Right atrium auricular region (tissue), 2 donors: ENCODE measurements at places on chromosomes 5 and 9. TPM values are rescaled to one million over a fixed set of nuclear protein-coding genes. Genes with fewer than 3 reads are reported as not detected.
A peak's percentile ranks its signal among the peaks of the same experiment; 100 is the strongest.

GRCh38 chr9:94666364-94667099, 27.2 kb upstream of the FBP1 start:
- DNase-seq, result no peak

DNA sequence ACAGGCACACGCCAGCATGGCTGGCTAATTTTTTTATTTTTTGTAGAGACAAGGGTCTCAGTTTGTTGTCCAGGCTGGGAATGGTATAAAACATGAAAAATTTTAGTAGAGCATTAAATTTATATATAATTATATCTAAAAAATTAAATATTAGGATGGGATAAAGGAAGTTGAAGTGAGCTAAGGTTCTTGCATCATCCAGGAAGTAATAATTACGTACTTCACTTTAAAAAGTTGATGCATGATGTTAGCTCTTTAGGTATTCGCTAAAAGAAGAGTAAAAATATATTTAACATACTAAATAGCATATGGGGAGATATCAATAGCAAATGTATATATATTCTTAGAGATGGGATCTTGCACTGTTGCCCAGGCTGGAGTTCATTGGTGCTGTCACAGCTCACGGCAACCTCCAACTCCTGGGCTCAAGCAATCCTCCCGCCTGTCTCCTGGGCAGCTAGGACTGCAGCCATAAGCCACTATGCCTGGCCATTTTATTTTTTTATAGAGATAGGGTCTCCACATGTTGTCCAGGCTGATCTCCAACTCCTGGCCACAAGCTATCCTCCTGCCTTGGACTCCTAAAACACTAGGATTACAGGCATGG, 12.3 kb downstream of the DCAF10 start:
- no peak for DNase-seq

DNA sequence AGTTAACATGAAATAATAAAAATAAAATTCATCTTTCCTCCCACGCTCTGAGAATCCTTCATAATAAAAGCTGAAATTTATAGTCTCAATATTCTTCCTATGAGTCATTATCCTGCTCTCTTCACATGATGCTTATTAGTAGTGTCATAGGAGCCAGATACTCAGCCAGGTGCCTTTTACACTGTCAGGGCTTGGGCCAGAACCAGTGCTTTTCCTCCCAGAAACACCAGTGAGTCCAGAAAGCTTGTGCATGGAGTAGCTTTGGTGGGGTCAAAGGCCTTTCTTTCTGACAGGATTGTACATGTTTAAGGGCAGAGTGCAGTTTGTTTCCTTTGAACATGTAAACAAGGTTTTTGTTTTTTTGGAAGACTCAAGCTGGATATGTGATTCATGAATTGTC, 6.8 kb downstream of the LSM11 start:
- DNase-seq, result no peak

Gene HMMR
- 0.43 TPM for total RNA-seq

Gene MPDZ
- total RNA-seq, result 61.5 TPM

Gene ADRB2
- total RNA-seq, result 7.7 TPM

Gene NUTM2F
- not detected for total RNA-seq

Gene THBS4
- 91.5 TPM for total RNA-seq

DNA sequence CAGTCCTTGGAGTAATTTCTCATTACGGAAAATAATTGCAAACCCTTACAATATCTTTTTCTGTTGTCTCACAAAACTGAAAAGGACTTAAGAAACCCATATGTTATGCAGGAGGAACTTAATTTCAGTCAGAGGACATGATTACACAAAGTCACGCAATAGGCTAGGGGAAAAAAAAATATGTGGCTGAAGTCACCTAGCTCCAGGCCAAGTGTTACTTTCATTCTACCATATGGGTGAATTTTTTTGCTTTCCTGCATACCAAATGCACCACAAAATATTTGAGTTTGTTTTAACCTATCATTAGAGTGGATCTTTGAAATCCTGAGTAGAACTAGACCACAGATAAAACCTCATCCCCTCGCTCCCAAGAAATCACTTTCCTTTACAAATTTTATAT, 523.5 kb downstream of the CAAP1 start:
- no peak for DNase-seq

DNA sequence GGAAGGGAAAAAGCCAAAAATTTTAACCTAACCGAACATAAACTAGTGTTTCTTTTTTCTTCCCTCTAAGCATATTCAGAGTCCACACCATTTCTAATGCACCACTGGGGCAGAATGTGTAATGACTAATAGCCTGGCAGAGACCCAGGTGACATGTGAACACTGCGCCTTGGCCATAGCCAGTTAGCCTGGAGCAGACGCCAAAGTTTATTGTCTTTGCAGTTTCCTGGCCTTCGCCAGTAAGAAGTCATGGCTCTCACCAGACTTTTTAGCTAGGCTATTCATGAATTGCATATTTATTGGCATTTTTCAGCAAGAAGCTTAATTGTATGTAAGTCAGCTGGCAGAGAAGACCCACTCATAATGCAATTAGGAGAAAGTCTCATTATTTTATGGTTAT, 182.8 kb upstream of the SLC27A6 start:
- peak; percentile 77 for DNase-seq

GRCh38 chr5:132422720-132423437, 53.4 kb downstream of the SLC22A5 start:
- DNase-seq, result peak; percentile 62

GRCh38 chr5:34494111-34494755, 161.9 kb upstream of the RAI14 start:
- DNase-seq, result no peak

GRCh38 chr9:37038302-37038942, 4.4 kb upstream of the PAX5 start:
- DNase-seq, result no peak

GRCh38 chr9:136978073-136978864, 965 bp downstream of the PTGDS start:
- DNase-seq, result no peak

GRCh38 chr9:124197177-124198095, 60.3 kb upstream of the NEK6 start:
- DNase-seq, result no peak

DNA sequence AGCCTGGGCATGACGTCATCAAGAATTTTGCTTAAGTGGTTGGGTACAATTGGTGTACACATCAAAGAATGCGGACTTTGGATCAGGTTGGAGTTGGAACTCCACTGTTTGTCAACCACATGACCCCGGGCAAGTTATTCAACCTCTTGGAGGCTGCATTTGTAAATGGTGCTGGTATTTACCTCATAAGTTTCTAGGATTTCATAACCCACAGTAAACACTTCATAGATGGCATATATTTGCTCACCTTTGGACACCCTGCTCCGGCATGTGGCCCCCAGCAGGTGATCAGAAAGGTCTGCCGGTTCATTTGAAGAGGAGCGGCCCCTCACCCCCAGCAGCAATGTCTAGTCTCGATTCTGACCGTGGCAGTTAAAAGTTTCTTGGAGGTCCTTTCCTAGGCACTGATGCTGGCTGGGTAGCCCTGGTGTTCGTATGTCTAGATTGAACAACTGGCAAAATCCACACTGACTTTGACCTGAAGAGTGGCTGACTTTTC, 60.6 kb downstream of the IL6ST start:
- no peak for DNase-seq

DNA sequence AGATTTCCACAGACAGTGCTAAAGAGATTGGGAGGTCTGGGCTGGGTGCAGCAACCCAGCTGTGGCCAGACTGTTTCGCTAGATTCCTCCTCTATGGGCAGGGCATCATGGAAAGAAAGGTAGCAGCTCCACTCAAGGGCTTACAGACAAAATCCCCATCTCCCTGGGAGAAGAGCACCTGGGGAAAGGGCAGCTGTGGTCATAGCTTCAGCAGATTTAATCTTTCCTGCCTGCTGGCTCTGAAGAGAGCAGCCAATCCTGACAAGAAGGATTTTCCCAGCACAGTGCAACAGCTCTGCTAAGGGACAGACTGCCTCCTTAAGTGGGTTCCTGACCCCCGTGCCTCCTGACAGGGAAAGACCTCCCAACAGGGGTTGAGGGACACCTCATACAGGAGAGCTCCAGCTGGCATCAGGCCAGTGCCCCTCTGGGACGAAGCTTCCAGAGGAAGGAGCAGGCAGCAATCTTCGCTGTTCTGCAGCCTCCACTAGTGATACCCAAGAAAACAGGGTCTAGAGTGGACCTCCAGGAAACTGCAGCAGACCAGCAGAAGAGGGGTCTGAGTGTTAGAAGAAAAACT, 1379.3 kb upstream of the ACO1 start:
- no peak for DNase-seq

- DNase-seq, result no peak
Observed at GRCh38 chr5:130976493-130976892, 188.6 kb downstream of the HINT1 start.

Gene SOX30
- total RNA-seq, result 0.89 TPM

DNA sequence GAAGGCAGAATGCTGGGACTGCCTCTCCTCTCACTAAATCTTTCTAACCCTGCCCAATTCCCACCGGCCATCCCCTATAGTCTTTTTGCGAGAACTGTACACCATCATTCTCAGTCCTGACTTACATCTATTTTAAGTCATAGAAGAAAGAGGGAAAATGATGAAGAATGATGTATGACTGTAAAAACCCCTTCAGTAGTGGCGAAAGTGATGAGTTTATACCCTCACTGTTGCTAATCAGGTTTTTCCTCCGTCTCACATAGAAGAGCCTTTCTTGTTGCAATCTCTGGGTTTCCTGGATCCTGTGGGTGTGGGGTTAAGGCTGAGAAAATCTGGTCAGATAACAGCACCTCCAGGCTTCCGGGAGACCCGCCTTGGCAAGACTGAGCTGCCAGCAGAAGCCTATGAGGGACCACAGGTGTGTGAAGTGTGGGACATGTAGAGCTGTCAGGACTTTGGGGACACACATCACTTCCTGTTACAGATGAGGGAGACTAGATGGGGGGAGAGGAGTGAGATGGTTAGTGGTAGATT, 147.1 kb upstream of the SLC12A2 start:
- DNase-seq, result no peak

Gene KIF2A
- 10.3 TPM for total RNA-seq

DNA sequence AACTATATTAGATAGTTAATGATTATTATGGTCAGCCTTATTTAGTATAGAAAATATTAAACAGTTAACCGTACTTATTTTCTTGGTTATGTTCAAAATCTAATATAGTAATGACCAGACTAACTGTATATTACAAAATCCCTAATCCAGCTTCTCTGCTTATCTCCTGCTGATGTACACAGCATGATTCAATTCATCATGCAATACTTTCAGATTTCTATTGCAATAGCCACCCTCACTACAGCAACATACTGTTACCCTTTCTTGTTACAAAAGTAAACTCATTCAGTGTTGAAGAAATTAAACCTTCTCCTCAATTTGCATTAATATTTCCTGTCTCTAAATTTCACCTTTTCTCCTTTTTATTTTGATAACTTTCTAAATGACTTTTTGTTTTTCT, 1375.0 kb upstream of the NUDT12 start:
- no peak for DNase-seq

Gene ORM1
- total RNA-seq, result not detected

- DNase-seq, result no peak
Observed at GRCh38 chr5:74725331-74725730, 40.3 kb downstream of the HEXB start.

Gene PTGES
- total RNA-seq, result 2.6 TPM

Gene GTF2H2C
- total RNA-seq, result 11.0 TPM

Gene CLIC3
- 6.5 TPM for total RNA-seq

Gene C9orf85
- total RNA-seq, result 5.5 TPM

- no peak for DNase-seq
Observed at GRCh38 chr5:119596046-119596445, 33.3 kb upstream of the FAM170A start.

Gene PCDHB8
- total RNA-seq, result 1.7 TPM

Gene PCDHB10
- 2.5 TPM for total RNA-seq

- no peak for DNase-seq
Observed at GRCh38 chr9:129994882-129995281, 48.1 kb downstream of the FNBP1 start.

GRCh38 chr5:65797481-65797880, 75.5 kb downstream of the NLN start:
- DNase-seq, result no peak

- DNase-seq, result no peak
Observed at GRCh38 chr5:74575741-74576538, 64.6 kb downstream of the ENC1 start.

Gene UNC5A
- total RNA-seq, result not detected

Gene AOPEP
- 314 TPM for total RNA-seq

- no peak for DNase-seq
Observed at GRCh38 chr5:40514976-40515375, 164.7 kb upstream of the PTGER4 start.

DNA sequence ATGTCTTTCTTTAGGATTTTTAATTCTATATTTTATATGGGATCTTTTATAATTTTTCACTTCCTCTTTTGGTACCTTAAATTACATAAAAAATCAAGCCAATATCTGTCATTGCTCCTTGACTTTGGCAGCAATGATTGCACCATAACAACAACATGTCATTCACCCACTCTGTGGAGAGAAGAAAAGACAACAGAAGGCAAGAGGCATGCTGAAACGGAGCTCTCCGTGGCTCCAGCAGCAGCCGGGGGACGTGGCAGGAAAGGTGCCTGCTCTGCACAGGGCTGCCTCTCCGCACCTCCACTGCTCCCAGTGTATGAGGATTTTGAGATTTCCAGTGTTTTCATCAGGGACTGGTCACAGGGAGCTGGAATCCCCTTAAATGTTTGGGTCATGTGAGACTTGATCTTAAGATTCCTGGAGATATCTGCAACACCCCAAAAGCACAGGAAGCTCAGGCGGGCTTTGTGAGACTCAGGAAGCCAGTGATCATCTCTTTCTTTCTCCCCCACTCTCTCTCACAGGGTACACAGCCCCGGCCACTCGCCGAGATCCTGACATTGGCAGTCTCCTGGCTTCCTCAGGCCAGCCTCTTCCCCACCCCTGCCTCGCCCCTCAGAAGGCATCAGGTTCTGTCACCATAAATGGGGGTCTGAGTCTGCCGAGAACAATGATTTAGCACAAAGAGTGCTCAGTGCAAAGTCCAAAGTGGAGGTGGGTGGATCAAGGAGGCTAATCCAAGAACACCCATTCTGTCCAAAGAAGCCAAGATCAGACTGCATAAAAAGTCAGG, 74.6 kb downstream of the ACTL7B start:
- no peak for DNase-seq

Gene PCSK1
- 4.0 TPM for total RNA-seq

Gene GPR150
- total RNA-seq, result not detected

DNA sequence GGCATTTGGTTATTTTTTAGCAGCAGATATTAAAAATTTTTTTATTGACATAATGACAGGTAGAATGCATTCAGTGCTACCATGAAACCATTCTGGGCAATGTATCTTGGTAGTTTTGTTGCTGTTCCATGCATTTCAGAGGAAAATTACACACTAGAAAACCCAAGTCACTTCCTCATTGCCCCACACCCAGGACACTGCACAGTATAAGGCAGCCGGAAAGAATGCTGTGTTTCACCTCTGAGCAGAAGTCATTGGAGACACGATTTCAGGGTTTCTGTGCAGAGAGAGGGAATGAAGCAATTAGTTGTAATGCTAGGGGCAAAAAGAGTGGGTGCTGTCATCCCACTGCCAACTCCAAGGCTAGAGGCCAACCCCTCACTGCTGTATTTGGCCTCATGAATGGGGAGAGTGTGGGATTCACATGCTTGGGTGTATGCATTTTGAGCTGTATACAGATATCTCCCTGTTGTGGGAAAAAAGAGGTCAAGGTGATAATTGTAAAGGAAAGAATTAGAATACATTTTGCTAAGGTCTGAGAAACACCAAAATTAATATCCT, 290.5 kb downstream of the BNC2 start:
- no peak for DNase-seq

- no peak for DNase-seq
Observed at GRCh38 chr9:127587966-127588365, 24.1 kb upstream of the STXBP1 start.

Gene MOB3B
- 0.85 TPM for total RNA-seq
